ENCODE measurements at places on chromosomes 11 and 22.

DNA sequence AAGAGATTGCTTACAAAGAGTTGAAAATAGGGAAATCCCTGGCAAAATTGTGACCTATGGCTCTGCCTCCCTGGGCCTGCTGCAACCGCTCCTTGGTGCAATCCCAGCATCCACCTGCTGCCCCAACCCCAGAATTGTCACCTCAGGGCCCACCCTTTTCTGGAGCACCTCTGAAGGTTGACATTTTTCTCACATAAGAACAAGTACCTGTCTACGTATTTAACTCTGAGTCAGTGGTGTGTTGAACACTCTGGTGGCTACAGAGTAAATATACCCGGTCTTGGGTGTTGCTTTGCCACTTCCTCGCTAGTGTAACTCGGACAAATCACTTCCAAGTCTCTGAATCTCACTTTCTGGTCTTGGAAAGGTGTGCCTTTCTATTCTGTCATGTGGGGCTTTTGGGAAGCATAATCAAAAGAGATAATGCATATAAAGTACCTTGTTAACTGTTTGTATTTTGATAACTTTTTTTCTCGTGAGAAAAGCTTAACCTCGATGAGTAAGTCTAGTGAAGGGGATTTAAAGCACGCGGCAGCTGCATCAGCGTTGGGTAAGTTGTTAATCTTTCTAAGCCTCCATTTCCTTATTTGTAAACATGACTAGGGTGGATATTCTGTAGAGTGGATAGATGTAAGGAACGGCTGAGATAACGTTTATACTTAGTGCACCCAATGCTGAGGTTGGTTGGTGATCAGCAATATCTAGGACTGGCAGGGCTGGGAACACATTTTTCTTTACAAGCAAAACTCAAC, 881.2 kb downstream of the OPCML start:
- no peak for DNase-seq

DNA sequence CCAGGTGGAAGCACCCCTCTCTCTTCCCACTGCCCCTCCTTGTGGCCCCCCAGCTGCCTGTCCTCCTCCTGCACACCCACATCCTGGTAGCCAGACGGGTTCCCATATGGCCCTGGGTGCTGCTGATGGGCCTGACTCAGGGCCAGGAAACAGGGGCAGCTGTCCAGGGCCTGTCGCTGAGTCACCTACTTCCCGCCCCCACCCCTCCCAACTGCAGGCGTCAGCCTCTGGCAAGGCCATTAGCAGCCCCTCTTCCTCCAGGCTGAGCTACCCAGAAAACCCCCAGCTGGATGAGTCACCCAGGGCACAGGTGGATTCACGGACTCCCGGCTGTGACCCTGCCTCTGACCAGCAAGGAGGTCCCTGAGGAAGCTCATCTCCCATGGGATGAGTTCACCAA, 6.9 kb upstream of the GAL start:
- DNase-seq: peak; percentile 44

DNA sequence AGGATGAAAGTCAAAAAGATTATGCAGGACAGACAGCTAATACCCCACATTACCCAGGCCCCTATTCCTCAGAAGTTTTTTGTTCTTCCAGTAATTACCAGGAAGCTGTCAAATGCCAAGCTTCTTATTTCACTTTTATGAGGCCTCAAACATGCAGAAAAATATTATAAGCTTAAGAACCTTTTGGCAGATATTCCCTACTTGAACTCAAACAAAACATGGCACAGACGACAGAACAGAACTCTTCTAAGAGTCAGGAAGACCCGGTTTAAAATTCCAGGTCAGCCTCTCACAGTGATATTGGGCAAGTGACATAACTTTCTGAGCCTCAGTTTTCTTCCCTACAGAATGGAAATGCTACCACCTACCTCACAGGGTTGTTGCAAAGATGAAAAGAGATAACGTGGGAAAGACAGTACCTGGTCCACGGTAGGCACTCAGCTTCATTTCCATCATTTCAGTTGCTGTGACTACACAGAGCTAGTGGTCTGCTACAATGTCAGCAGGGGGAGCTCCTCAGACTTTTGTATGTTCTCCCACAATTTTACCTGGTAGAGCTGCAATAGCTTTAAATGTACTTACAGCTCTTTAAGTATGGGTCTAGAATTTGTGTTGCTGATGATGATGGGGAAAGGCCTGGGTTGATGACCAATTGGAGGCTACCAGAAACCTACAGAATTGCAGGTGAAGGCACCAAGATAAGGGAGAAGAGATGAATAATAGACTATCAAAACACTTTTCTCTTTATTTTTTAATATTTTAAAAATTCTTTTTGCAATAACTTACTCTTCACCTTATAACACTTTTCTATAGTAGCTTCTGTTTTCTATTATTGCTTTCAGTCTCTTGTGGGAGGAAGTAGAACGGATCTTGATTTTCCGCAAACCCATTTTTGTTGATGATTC, 98.3 kb upstream of the CHRM4 start:
- peak; percentile 64 for DNase-seq

- DNase-seq: no peak
Observed at GRCh38 chr11:96033095-96033494, 109.2 kb upstream of the MTMR2 start.

- DNase-seq: no peak
Observed at GRCh38 chr22:36913427-36914389, at the start of gene CSF2RB. CSF2RB (plus strand) TSS chr22:36913628; CDS start chr22:36922208, 8,580 bp downstream.

GRCh38 chr22:46001046-46001425, 24.1 kb upstream of the WNT7B start:
- DNase-seq: no peak

Data from activated effector memory CD4-positive, alpha-beta T cell treated with anti-CD3 and anti-CD28 coated beads, Interleukin-2, amount 50 U/mL, for 16 hours (primary cell).